ENCODE measurements at places on chromosomes 12 and 14.

GRCh38 chr12:111390910-111391309 lies 14.8 kb upstream of the SH2B3 start:
- no peak for DNase-seq

GRCh38 chr12:7100239-7100638 lies 8.0 kb upstream of the C1R start:
- no peak for DNase-seq

DNA sequence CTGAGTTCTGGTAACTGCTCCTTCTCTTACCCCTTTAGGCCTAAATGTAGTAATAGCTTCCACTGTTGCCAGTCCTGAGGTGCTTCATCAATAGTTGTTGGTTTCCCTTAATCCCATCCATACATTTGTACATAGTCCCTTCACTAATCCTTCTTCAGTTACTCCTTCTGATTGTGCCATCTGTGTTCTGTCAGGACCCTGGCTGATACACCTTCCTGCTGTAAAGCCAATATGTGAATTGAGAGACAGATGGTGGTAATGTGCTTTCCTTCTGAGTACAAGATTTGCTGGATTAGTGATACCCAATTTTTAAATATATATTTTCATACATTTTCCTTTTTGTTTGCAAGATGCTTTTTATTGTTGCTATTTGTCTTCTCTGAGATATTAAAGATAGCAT lies 66.4 kb downstream of the OTOGL start:
- DNase-seq, result no peak

GRCh38 chr12:101010896-101011295 lies 199.1 kb downstream of the SLC5A8 start:
- no peak for DNase-seq

GRCh38 chr12:115354007-115354890 lies 670.3 kb upstream of the TBX3 start:
- no peak for DNase-seq
